ENCODE measurements at places on chromosomes 7 and 10. TPM values are rescaled to one million over a fixed set of nuclear protein-coding genes. Genes with fewer than 3 reads are reported as not detected.

The ADAMTS14 gene
- total RNA-seq: 0.74 TPM

The MSMB gene
- not detected for total RNA-seq

The ITPRID1 gene
- 1.5 TPM for total RNA-seq

The SPAM1 gene
- not detected for total RNA-seq

The LIPK gene
- not detected for total RNA-seq

The CALCR gene
- not detected for total RNA-seq

The SEMA3D gene
- 2.0 TPM for total RNA-seq

The SLC39A12 gene
- 2.2 TPM for total RNA-seq

The WNT16 gene
- 0.74 TPM for total RNA-seq

The TAC1 gene
- 8.4 TPM for total RNA-seq

The FRAT1 gene
- 4.2 TPM for total RNA-seq

The FAM25A gene
- not detected for total RNA-seq

The FFAR4 gene
- total RNA-seq: not detected

The PRSS1 gene
- total RNA-seq: not detected

The C10orf105 gene
- 0.25 TPM for total RNA-seq

The HYAL4 gene
- total RNA-seq: not detected

The AGR2 gene
- total RNA-seq: 0.49 TPM

The FAM237B gene
- not detected for total RNA-seq

The ZNF365 gene
- total RNA-seq: 16.2 TPM

The TLX1 gene
- not detected for total RNA-seq

The TSPAN12 gene
- total RNA-seq: 3.9 TPM

The SLC26A5 gene
- total RNA-seq: not detected

The RHEB gene
- 68.1 TPM for total RNA-seq

The CFTR gene
- 0.25 TPM for total RNA-seq

The GRM3 gene
- total RNA-seq: 86.5 TPM
